Urinary bladder (tissue), 4 donors: ENCODE measurements at places on chromosomes 11 and 22.

DNA sequence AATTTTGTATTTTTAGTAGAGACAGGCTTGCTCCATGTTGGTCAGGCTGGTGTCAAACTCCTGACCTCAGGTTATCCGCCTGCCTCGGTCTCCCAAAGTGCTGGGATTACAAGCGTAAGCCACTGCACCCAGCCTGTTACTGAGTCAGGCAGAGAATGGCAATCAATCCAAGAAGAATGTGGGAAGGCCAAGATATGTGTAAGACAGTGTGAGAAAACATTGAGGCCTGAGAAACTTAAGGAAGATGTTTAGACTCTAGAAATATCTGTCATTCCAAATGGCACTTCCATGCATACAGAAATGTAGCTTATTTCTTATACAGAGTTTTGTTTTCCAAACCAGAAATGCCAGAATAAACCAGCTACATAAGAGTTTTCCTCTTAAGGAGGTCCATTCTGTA, 248.5 kb downstream of the ETS1 start:
- DNase-seq, result no peak

GRCh38 chr11:10998674-10999073, 140.8 kb upstream of the ZBED5 start:
- no peak for DNase-seq

DNA sequence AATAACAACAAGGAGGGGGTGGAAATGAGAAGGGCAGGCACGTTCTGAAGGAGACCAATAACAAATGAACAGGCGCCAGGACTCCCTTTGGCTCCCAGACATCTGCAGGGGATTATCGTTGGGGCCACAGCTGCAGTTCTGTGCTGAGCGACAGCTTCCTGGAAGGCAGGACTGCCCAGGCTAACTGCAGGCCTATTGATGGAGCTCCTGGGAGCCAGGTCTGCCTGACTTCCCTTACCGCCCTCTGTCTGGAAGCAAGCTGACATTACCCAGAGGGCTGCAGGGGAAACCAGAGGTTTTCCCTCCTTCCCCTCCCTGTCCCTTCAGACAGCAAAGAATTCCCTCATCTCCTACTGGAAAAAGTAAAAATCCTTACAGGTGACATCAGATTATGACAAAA, 5.0 kb downstream of the DRD2 start:
- DNase-seq, result no peak

- DNase-seq, result no peak
Measured at GRCh38 chr22:50489363-50490243, 2.9 kb downstream of the MIOX start.

GRCh38 chr22:24324137-24324536, 53.5 kb downstream of the SPECC1L start:
- no peak for DNase-seq

DNA sequence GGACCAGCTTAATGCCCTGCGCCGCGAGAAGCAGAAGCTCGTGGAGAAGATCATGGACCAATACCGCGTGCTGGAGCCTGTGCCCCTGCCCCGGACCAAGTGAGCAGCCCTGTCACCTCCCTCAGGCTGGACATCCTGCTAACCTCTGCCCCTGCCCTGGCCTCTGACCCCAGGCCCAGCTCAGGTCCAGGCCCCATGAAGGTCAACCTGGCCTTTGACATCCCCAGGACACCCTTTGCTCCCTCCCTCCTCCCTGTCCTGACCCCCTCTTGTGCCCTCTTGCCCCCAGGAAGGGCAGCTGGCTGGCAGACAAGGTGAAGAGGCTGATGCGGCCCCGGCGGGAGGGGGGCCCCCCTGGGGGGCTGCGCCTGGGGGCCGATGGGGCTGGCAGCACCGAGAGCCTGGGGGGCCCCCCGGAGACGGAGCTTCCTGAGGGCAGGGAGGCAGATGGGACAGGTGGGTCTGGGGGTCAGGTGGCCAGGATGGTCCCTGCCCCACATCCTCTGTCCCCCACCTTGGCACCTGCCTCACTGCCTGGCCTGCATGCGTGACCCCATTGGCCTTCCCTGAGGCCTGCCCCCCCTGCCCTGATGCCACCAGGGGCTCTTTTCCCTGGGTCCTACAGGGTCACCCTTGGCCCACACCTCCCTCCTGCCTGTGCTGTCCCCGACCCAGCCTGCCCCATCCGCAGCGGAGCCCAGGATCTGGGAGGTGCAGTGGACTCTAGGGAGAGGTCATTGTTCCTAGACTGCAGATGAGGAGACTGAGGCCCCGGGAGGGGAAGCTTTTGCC, 5.1 kb upstream of the RPS6KA4 start:
- DNase-seq, result no peak

DNA sequence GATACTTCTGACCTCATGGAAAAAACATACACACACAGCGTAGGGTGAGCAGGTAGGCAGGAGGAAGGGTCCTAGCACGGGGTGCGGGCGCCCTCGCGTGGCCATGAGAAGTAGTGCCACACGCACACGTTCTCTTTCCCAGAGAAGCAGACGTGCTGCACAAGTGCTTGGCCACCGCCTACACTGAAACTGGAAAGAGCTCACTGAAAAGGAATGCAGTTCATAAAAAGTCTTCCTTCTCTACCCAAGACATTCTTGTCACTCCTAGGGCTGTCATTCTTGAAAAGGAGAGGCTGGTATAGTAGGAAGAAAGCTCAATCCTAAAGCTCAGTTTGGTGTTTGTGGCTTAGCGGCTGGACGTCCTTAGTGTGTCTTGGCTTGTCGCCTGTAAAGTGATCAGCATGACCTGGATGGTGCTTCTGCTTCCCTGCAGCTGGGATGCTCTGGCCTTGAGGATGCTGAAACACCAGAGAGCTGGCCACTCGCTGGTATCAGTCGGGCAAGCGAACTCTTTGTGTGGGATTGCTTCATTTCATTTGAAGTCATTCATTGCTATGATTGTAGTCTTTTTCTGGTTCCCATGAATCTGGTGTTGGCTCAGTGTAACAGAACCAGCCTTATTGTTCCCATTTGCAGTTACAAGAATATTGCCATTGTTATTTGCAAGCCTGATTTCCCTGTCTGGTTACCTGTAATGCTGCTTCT, 303.8 kb downstream of the NTM start:
- DNase-seq, result peak; percentile 49

DNA sequence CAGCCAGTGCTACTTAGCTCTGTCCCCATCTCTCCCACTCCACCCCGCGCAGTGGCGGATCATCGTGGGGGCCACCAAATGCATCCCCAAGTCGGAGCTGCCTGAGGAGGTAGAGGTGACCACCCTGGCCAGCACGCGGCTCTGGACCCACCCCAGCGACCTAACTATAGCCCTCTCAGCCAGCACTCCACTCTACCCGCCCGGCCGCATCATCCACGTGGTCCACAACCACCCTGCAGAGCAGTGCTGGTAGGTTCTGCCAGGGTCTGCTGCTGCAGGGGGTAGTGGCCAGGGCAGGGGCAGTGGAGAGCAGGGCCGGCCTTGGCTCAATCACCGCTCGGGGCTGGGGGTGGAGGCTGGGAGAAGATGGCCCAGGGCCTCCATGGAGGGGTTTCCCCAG, 13.0 kb upstream of the MYRF start:
- DNase-seq, result no peak

- DNase-seq, result no peak
Measured at GRCh38 chr22:33909075-33909458, 11.2 kb downstream of the LARGE1 start.

GRCh38 chr22:34608106-34608505, 457.9 kb upstream of the ISX start:
- no peak for DNase-seq

GRCh38 chr11:122523846-122524805, 131.4 kb upstream of the UBASH3B start:
- DNase-seq, result peak; percentile 39

DNA sequence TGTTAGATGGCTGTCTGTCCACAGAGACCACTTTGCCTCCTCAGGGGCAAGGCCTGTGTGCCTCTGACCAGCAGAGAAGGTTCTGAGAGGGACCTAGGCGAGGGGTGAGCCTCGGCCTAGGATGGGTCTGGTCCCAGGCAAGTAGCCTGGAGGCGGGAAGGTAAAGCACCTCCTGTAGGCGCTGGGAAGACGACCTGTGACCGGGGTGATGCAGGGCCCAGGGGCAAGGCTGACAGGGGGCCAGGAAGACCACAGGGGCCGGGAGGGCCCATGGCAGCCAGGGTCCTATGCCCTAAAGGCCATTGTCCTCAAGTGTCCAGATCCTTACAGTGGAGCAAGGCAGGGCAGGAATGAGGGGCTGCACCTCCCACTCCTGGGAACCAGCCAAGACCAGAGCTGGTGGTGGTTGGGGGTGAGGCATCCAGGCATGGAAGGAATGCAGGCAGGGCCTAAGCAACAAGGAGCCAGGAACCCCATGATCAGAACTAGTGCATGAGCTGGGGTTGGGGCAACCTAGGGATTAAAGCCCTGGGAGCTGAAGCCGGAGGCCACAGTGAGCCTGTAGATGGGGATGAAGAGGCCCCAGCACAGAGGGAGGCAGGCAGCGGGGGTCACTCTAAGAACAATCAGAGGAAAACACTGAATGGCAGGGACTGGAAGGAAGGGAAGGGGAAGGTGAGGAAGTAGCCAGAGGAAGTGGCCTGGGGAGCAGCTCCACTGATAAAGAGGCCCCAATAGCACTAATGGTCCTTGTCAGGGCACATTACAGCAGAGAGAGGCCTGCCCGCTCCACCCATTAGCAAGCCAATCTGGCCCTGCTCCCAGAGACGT, 32.9 kb upstream of the KLHL35 start:
- DNase-seq, result no peak

- no peak for DNase-seq
Measured at GRCh38 chr11:133360860-133361688, 171.2 kb downstream of the OPCML start.

DNA sequence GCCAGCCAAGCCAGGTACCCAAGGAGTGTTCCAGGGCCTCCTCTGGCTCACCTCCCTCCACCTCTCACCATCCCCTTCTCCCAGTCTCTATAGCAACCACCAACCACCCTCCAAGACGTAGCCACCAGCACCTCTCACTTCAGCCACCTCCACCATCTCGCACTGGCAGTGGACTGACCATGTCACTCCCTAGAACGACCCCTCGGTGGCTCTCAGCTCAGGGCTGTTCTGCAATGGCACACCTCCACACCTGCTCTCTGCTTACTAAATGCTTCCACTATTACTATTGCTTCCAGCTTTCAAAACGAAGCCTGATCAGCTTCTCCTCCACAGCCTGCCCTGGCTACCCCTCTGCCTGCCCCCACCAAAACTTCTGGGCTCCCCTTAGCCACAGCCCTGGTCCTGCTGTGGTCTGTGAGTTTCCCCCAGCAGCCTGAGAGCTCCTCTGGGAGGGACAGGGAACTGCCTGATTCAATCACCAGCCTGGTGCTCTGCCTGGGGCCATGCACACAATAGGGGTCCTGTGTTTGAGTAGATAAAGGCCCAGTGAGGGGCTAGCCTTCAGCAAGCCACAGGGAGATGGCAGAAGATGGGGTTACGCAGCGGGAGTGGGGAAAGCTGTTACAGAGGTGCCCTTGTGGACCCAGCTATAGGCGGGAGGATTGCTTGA, 17.5 kb upstream of the CBX7 start:
- no peak for DNase-seq

DNA sequence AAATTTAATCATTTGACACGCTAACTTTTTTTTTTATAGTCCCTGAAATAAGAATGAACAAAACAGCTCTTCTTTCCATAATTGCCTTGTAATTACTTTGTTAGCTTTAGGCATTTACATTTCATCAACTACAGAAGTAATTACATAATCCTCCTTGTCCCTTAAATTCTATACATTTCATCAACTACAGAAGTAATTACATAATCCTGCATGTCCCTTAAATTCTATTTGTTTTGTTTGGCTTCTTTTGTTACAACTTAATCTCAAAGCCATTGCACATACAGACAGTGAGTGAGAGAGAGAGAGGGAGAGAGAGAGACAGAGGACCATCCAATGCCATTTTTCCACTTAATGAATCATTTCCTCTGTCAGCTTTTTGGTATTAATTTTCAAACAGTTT, 873.2 kb downstream of the METTL15 start:
- no peak for DNase-seq

GRCh38 chr11:133078591-133079404, 453.5 kb downstream of the OPCML start:
- DNase-seq, result no peak

DNA sequence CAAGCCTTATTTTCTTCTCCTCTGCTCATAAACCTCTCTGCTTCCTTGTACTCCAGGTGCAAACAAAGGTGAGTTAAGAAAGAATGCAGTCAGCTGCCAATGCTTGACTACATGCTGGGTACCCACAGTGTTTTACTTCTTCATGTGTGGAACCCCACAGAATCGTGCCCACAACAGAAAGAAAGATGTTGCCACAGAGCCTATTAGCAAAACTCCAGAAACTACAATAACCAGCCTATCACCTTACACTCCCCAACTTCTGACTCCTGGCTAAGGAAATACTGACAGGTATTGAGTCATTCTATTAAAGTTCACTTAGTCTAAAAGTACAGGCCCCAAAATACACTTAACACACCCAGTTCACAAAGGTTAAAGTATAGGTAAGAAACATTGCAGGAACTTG, 56.9 kb upstream of the CCDC89 start:
- DNase-seq, result peak; percentile 41

- no peak for DNase-seq
Measured at GRCh38 chr22:17247832-17248231, 28.6 kb upstream of the ADA2 start.

DNA sequence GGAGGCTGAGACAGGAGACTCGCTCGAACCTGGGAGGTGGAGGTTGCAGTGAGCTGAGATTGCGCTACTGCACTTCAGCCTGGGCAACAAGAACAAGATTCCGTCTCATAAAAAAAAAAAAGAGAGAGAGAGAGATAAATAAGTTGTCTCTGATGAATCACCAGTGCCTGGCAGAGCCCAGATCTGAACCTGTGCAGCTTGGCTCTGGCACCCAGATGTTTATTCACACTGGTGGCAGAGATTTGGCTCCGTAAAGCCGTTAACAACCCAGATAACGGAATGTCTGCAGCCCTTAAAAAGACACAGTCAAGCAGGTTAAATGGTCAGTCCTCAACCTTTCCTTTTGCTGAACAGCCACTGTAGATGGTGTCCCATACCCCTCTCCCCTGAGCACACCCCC, 33.5 kb upstream of the RTL6 start:
- no peak for DNase-seq

DNA sequence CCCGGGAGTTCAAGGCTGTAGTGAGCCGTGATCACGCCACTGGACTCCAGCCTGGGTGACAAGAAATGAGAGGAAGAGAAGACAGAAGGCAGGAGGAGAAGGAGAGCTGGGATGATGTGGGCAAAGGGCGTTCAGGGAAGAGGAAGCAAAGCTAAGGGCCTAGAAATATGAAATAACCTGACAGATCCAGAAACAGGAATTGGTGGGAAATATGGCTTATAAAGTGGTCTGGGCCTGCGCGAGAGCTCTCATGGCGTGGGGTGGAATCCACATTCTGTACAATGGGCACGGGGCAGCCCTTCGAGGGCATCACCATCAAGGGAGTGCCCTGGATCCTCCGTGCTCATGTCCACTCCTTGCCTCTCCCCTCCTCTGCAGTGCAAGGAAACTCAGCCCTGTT, 46.8 kb upstream of the RASSF10 start:
- no peak for DNase-seq

GRCh38 chr11:102112509-102112821, 2.2 kb downstream of the YAP1 start:
- DNase-seq, result no peak
